ENCODE measurements at places on chromosomes 7 and 10.

GRCh38 chr10:31426401-31426800, 107.4 kb downstream of the ZEB1 start:
- no peak for DNase-seq

- no peak for DNase-seq
Measured at GRCh38 chr7:150569245-150569955, 2.2 kb downstream of the GIMAP4 start.

- no peak for DNase-seq
Measured at GRCh38 chr10:33277135-33277536, 57.3 kb downstream of the NRP1 start.

- no peak for DNase-seq
Measured at GRCh38 chr7:5541087-5541992, 117.7 kb upstream of the TNRC18 start.

GRCh38 chr10:124003871-124004662, 89.3 kb downstream of the CHST15 start:
- DNase-seq = no peak

GRCh38 chr7:19248115-19248514, 102.9 kb upstream of the FERD3L start:
- no peak for DNase-seq

GRCh38 chr10:86744067-86744725, 12.2 kb upstream of the BMPR1A start:
- DNase-seq = no peak

DNA sequence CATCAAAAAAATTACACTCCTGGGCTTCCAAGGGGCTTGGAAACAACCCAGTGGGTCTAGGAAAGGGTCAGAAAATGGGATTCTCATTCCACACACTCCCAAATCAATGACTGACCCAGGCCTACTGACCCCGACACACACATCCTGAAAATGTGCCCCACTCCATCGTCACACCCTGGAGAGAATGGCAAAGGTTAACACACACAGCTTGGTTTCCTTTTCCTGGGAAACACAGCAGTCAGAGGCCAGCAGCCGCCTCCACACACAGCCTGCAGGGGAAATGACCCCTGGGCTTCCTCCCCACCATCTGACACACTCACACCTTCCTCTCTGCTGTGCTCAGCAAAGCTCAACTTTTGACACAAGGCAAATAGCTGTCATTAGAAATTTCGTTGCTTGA, 42.9 kb downstream of the SH3PXD2A start:
- DNase-seq = no peak
